ENCODE measurements at places on chromosomes 3 and 15.

- DNase-seq = no peak
These were observed 330.5 kb upstream of the CTDSPL start for GRCh38 chr3:37531066-37531720.

DNA sequence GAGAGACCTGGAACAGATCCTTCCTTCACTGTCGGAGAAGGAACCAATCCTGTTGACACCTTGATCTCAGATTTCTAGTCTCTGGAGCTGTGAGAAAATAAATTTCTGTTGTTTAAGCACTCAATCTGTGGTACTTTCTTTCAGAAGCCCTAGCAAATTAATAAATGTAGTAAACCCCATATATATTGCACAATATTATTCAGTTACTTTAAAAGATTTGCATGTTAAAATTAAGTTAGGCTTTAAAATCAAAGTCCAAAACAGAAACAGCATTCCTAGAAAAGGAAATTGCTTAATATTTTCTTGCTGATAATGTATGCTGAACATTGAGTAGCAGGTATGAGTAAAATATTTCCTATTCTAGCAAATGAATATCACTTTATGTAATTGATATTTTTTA lies 113.2 kb downstream of the LEKR1 start:
- DNase-seq = no peak

DNA sequence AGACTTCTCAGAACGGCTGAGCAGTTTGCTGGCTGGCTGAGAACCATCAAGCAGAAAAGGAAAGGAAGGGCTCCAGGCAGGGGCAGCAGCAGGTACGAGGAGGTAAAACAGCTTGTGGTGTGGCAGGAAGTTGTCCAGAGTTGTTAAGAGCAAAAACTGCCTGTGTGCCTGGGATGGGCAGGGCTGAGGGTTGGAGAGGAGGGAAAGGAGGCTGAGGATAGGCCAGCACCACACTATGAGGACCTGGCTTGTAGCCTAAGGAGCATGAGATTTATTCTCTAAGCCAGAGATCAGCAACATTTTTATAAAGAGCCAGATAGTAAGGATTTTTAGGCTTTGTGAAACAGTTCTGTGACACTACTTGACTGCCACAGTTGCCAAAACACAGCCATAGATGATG lies 8.0 kb downstream of the IGSF10 start:
- DNase-seq = no peak

DNA sequence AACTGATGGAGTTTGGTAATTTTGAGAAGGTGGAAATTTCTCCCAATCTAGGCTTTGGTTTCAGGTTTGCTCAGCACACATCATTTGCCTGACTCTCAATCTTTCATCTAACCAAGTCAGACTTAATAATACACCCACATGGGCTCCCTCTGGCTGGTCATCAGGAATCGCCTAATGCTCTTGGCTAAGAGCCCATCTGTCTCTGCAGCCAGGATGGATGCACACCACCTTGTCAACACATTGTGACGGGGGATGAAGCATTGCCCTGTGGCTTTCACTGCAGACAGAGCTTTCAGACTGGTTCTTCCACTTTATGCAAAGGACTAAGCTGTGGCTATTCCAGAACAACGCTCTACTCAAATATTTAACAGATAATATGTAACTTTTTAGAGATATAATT lies 3.0 kb upstream of the HDGFL3 start:
- peak; percentile 54 for DNase-seq

DNA sequence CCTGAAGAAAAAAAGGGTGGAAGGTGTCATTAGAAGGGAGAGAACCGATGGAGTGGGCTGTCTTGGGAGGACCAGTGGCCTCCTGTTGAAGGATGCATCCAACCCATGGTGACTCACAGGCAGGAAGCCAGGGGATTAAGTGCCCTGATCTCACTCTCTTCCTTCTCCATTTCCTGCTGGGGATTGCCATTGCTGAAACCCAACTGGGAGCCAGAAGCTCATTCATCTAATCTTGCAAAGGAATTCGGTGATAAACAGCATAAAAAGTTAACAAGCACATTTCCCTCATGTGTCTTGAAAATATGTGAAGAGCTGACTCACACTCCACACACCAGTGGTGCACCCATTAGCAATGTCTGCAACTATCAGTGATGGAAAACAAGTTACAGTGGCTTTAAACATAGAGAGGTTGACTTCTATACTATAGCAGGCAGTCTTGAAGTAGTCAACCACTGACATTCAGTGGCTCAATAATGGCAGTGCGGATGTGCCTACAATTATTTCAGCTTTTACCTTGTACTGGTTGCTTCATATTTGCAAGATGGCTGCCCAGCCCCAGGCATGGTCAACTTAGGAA lies 12.8 kb upstream of the CSRNP1 start:
- no peak for DNase-seq

DNA sequence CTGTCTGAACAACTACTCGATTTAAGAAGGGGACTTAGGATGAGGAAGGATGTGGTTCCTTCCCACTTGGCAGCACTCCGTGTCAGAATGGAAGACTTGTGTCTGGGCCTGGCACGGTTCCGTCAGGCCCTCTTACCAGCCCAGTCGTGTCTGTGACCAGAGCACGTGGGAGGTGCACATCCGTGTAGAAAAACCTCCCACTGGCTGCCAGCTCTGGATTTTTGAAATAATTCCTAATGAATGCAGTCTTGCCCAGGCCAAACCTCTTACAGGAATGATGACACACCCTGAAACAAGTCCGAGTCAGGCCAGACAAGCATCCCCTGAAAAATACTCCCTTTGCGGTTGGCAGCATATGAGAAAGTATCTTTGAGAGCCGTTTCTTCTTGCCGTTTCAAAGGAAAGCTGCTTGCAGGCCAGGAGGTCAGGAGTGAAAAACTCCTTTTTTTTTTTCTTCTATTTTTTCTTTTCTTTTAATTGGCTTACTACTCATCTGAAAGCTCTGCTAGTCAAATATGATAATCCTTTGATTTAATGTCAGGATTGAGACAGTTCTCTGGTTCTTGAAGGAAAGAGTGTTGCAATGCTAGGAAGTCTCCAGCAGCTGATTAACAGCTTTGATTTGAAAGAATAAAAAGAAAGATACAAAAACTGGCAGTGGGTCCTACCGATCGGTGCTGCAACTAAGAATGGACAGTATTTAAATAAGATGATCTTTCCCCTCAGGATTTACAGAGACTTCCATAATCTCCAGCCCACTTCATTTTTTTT lies 19.8 kb downstream of the IL1RAP start:
- DNase-seq = no peak

DNA sequence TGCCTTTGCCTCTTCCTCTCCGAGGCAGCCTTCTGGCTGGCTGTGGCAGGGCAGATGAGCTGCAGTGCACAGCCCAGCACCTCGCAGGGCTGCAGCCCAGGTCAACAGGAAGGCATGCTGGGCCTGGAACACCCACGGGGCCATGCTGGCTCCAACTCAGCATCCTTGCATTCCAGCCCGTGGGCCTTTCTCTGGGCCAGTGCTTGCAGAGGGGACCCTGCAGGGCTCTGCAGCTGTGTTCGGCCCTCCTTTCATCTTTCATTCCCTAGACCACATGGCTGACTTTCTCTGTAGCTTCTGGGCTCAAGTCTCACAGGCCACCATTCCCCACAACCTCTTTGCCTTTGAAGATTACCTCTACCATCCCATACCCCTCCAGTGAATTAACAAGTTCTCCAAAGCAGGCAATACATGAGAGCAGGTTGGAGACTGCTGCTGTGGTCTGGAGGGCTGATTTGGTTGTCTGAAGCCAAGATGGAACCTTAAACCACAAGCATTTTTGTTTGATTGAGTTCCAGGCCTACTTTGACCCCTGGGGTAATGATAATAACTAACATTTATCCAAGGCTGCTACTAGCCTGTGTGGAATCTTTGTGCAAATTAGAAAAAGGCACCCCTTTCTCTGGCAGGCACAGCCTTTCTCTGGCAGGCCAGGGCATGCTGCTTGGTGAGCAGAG lies 5.9 kb downstream of the FAM131A start:
- DNase-seq = no peak

DNA sequence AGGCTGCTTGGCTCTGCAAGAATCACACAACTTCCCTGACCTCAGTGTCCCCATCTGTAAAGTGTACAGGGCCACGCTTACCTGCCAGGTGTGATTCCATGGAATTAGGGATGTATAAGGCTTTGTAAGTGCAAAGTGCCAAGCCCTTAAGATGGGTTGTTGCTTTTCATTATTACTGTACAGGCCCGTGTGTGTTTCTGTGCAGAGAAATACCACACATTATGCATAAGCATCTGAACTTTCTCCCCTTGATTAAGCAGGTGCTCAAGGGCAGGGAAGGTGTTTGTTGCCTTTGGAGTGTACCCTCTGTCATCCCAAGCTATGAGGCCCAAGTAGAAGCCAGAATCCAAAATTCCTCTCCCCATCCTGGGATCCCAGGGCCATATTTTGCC lies 13.6 kb upstream of the HRH1 start:
- no peak for DNase-seq

GRCh38 chr3:17025594-17026139 lies 140.9 kb downstream of the PLCL2 start:
- no peak for DNase-seq

- DNase-seq = no peak
These were observed 9.4 kb upstream of the P2RY1 start for GRCh38 chr3:152825566-152825965.

DNA sequence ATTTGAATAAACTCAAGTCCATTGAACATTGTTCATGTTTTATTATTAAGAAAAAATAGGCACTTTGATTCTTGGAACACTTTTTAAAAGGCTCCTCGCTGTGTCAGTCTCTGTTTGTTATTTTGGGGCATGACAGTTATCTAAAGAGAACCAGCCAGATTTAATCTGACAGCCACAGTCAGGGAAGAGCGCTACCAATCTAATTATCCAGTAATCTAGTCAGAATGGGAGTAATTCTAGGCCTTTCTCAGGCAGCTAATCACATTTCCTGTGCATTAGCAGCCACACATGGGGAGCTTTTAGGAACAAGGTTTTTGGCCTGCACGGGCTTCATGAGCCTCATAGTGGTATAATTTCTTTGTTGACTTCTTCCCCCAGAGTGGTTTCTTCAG lies 362.2 kb downstream of the RBMS3 start:
- no peak for DNase-seq
